ENCODE measurements at places on chromosomes 2 and 18.

DNA sequence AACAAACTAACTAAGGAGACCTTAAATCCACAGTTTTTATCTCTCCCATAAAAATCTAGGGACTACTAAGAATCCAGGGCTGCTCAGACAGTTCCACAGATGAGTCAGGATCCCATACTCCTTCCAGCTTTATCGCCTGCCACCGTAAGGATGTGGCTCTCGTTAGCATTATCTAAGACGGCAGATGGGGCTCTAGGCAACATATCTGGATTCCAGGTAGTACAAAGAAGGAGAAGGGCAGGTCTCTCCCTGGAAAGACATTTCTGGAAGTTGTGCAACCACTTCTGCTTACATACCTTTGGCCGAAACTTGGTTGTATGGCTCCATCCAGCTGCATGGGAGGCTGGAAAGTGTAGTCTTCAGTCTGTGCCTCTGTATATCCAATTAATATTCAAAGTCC, 149.4 kb downstream of the SP3 start:
- DNase-seq = no peak

DNA sequence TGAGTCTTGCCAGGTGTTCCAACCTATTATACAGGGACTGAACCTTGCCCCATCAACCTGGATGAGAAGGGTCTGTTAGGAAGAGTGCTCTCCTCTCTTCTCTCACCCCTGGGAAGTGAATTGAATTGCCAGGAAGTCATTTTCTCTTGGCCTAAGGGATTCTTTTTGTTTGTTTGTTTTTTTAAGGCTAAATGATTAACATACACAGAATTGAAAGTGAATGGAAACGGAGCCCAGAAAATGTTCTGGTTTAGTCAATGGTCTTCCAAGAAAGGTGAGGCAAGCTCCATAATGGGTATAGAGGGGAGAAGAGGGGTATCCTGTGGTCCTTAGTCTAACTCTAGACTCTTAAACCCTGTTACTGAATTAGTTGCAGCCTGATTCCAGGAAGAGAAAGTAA, 189.1 kb downstream of the FSHR start:
- DNase-seq = no peak

DNA sequence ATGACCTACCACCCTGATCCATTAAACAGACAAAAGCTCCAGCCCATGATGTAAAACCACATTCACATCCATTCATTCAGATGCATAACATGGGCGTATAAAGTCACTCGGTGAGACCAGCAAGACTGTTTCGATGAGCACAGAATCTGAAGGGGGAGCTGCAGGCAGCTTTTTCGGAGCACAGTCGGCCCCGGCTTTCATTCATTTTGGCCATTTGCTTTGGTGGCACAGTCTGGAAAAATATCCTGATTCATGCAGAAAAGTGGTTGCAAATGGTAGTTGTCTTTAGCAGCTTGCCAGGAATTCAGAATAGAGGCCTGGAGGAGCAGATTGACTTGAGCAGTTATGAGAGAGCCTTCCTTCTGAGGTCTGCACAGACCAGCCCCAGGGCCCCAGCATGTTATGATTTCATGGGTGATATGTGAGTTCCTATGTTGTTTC, 11.2 kb downstream of the ARID5A start:
- DNase-seq = no peak

- DNase-seq = no peak
Measured at GRCh38 chr2:190504912-190505311, 29.6 kb downstream of the NEMP2 start.

DNA sequence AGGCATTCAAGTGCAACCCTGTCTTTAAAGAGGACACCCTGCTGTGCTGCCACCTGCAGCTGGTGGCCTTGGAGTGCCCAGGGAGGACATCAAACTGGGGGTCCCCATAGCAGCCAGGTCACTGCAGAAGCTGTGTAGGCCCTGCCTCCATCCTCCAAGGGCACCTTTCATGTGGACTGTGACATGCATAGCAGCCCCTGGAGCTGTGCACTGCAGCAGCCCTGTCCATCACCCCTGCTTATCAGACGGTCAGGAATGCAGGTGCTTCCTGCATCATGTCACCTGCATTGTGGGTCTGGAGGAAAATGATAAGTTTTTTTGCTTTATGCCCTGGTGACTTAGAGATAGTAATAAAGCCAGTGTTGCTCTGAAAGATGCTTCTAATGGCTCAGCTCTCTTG, 155.7 kb downstream of the DYSF start:
- DNase-seq = no peak

DNA sequence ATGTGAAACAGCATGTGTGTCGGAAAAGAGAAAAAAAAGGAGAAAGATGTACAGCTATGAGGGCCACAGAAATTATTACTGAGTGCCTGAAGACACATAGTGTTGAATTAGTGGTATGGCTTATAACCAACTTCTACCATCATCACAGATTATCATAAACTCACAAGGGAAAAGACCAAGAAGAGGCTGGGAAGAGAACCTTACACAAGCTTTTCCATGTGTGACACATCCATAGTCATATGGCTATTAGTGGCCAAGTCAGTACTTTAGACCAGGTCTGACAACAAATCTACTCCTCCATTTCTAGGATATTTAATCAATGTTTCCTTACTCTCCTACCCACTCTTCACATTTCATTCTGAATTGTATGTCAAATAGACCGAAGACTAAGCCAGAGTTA, 3.5 kb upstream of the GALNT5 start:
- DNase-seq = no peak

- peak; percentile 17 for DNase-seq
Measured at GRCh38 chr2:237556773-237557632, 9.4 kb upstream of the PRLH start.

DNA sequence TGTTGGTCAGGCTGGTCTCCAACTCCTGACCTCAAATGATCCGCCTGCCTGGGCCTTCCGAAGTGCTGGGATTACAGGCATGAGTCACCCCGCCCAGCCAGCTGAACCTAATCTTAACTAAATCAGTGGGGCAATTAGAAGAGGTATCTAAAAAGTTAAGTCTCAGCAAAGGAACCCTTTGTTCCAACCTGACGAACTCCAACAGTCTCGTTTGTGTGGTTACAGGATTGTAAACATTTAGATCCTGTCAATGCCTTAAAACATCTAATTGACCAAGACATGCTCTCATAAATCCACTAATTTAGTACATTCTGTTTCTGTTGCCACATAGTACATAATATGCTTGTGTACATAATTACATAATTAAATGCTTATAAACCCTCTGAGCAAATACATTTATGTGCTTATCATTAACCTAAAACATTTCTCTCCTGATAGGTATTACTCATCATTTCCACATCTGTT, 31.1 kb upstream of the STK39 start:
- no peak for DNase-seq

- no peak for DNase-seq
Measured at GRCh38 chr18:61908661-61909060, 15.9 kb upstream of the RNF152 start.

- no peak for DNase-seq
Measured at GRCh38 chr18:74654638-74655037, 57.0 kb downstream of the ZNF407 start.

DNA sequence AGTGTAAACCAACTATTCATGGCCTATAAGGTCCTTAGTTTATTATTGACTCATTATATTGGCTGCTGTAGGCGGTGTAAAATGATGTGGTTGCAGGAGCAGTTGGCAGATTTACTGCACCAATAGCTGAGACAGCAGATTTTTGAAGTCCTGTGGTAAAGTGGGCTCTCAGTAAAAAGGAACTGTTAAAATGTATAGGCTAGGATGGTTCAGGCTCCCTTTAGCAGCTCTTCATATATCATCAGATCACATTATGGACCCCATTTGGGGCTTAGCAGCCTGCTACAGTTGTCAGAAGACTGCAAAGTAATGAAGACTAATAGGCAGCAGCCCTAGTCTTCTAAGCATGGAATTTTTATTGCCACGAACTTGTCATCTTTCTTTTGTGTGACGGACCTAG, 27.8 kb downstream of the MTX2 start:
- DNase-seq = no peak

GRCh38 chr2:69544951-69545350, 98.6 kb downstream of the AAK1 start:
- DNase-seq = no peak

- no peak for DNase-seq
Measured at GRCh38 chr18:13390196-13390595, 171.6 kb downstream of the LDLRAD4 start.

DNA sequence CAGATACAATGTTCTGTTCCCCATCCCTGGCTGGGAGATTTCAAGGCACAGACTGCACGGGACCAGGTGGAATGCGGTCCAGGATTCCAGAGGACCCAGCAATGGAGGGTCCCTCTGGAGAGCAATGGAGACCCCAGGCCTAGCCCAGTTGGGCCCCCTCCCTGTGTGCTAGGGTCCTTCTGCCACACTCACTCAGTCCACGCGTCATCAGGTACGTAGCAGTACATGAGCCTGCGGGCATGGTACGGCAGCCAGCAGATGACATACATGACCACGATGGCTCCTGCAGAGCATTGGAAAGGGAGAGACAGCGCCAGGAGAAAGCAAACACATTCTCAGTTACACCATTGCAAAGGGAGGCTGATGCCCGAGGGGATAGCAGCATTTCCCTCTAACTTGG, 10.1 kb downstream of the NTSR2 start:
- DNase-seq = no peak

DNA sequence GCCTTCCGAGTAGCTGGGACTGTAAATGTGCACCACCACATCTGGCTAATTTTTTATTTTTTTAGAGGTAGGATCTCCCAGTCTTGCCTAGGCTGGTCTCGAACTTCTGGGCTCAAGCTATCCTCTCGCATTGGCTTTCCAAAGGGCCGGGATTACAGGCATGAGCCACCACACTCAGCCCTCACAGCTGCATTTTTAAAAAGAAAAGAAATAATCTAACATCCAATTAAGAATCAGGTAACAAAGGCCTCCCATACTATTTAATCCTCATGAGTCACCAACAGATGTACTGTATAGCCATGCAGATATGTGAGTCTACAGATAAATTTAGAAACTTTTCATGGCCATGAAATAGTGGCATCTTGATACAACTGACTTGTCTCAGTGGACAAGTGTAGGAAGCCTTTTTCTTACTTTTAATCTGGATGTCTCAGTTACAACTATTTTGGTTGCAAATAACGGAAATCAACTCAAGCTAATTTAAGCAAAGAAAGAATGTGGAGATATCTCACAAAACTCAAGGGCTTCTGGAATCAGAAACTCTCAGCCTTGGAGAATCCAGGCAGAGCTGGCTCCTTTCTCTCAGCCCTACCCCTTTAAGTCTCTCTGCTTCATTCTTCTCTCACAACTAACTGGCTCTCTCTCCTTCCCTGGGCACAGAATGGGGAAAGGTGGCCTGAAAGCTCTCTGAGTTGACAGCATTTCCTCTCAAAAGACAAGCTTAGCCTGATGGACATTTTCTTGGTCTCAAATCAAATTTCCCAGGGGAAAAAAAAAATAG, 12.8 kb upstream of the PPM1B start:
- DNase-seq = no peak

DNA sequence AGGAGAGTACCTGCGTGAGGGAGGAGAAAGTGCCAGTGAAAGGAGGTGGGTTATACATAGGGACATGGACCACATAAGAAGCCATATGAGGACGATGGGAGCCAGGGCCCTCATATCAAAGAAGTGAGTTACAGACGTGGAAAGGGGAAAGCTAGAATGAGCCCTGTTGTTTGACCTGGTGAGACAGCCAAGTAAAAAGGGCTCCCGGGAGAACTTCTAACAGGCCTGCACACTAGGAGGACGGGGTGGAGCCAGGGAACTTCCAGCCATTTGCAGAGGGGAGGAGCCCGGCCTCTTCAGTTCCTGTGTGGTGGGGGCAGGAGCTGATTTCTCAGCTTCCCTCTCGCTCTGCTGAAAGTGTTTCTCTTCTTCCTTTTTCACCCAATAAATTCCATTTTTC, 84.1 kb upstream of the SLC66A3 start:
- no peak for DNase-seq

DNA sequence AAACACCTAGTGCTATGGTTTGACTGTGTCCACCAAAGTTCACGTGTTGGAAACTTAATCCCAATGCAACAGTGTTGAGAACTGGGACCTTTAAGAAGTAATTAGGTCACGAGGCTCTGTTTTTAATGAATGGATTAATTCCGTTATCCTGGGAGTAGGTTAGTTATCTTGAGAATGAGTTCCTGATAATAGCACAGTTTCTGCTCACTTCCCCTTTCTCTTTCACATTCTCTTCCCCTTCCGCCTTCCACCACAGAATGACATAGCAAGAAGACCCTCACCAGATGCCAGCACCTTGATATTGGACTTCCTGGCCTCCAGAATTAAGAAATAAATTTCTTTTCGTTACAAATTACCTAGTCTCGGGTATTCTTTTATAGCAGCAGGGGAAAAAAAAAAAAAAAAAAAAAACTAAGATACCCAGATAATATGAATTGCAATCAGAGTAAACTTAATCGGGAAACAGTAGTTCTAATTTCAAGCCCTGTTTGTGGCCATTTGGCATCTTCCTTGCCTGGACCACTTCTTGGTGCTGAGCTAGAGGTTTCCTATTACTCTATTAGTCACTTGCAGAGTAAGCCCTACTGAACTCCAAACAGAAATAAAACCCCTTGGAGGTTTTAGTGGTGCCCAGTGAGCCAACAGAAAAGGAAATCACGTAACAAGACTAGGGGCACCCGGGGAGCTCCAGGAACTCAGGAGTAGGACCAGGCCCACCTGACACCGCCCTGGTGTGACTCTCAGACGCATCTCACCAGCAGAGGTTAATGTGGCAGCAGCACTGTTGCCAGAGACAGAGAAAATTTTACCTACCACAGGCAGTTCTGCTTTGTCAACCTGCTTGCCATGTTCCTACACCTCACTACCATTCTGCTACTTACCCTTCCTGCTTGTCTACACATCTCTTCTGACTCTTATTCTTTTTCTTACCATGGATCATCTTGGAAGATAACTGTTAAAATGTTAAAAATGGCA, 147.6 kb upstream of the CAB39 start:
- no peak for DNase-seq

- no peak for DNase-seq
Measured at GRCh38 chr2:104584393-104584792, 269.5 kb upstream of the POU3F3 start.

DNA sequence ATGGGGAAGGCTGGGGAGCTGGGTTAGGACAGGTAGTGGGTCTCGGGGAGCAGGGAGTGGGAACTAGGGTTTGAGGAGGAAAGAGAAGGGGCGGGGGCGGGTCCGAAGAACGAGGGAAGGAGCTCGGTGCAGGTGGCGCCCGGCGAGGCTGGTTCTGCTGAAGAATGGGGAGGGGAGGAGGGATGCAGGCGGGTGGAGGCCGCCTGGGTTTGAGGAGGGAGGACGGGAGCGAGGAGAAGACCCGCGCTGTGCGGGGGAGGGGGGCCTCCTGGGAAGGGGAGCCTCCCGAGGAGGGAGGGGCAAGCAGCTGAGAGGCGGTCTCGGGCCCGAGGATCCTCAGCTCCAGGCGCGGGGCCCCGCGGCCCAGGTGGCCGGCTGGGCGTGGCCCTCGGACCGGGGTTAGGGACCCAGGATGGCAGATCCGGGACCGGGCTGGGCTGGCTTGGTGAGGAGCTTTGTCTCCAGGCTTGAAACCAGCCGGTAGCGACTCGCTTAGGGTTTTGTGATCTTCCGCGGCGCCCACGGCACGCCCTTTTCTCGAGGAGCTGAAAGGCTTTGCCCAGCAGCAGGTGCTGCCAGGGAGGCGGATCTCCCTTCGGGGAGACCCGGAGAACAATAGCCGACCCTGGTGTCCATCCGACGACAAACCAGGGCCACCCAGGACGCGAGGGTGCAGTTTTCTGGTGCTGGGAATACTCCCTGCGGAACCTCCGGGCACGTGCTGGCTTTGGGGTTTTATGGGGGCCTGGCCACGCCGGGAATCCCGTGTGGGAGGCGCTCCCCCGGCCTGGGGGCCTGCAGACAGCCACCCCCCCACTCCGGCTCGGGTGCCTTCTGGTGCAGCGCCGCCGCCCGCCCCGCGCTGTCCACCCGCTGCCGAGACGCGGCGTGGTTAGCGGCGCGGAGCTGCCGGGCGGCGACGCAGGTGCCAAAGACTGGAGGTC, 1.4 kb downstream of the DPYSL5 start:
- DNase-seq = no peak
